ENCODE measurements at places on chromosomes 11 and 22. TPM values are rescaled to one million over a fixed set of nuclear protein-coding genes. Genes with fewer than 3 reads are reported as not detected.

DNA sequence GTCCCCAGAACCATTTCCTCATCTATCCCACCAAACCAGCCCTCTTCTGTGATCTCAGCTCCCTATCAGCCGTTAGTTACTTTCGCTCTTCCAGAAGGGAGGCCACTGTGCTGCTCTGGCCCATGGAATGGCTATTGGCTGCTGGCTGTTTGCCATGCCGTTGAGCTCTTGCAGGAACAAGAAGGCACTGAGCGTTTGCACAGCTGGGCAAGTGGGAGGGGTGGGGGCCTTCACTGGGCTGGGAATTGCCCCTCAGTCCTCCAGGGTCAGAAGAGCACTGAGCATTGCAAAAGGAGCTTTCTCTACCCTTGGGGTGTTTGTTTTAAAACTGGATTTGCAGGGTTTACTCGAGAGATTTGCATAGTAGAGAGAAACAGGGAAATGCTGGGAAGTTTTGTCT lies 129.0 kb upstream of the PARVA start:
- no peak for DNase-seq

- no peak for DNase-seq
These were observed 279.7 kb downstream of the CADM1 start for GRCh38 chr11:115224551-115224950.

GRCh38 chr11:115765803-115766239 lies 261.6 kb upstream of the CADM1 start:
- no peak for DNase-seq

DNA sequence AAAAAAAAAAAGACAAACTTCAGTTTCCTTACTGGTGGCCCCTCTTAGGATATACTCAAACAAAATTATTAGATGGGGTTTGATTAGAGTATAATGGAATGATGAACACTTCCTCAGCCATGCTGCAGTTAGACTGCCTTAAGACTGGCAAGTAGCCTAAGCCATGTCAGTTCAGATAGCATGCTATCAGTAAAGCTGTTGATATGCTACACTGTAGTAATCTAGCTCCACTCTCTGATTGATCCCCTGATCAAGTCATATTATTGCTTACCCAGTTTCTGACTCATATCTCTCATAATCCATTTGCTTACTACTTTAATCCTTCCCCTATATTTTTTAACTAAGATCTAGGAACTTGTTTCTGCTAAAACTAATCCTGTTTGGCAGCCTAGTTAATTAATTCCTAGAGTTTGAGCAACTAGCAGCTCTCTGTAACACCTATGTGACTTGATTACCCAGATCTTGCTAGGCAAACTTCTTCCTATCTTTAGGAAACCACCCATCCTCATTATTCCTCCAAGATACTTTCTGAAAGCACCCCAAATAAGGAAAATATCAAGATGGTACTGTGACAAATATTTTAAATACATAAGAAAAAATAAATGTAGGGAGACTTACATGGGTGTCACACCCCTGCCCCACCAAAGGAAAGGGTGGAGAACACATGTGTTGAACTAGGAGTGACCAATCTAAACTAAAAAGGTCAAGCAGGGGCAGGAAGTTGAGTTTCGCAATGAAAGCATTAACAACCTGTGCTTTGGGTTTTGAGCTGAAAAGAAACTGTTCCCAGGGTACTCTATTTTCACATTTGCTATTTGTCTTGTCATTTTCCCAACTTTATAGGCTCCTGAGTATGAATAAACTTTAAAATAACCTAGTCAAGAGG lies 43.2 kb downstream of the PIK3C2A start:
- DNase-seq = no peak

DNA sequence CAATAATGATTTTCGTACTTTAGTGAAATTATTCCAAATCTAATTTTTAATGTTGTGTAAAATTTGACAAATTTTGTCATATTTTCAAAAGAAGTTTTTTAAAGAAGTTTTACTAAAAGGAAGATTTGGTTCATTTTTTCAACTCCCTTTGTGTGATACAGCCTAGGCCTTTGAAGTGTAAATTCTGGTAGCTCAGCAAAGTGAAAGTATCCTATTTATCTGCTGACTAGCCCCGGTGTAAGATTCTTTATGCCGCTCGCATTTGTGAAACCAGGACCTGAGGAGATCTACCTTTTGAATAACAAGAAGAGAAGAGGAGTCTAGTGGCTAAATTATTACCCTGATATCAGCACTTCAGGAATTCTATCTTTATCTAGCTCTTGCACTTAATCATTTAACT lies 177.4 kb downstream of the JRKL start:
- DNase-seq = no peak

DNA sequence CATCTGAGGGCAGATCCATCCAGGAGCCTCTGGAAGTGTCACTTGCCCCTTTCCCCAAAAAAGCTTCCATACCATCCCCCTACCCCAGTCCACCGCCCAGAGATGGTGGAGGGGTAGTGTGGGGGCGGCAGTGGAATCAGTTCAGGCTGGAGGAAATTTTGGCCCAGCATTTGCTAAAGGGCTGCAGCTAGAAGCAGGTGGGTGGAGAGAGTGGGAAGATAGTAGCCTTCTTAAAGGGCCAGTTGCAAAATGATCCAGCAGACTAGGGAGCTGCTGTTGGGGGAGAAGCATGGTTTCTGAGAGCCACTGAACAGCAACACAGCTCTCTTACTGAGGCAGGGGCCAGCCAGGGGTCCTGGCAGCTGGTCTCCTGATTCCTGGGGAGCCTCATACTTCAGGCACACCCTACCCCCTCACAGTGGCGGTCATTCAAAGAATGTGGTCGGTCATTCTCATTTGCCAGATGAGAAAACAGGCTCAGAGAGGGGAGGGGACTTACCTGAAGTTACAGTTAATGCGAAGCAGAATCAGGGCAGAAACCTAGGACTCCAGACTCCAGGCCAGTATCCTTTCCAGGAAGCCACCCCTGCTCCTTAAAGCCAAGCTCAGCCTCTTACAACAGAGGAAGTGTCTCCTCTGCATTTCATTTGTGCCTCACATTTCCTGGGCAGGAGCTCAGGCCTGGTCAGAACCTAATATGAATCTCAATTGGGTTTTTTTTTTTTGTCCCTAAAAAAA lies 5.4 kb downstream of the SEC14L2 start:
- no peak for DNase-seq

- no peak for DNase-seq
These were observed 1.5 kb downstream of the LMF2 start for GRCh38 chr22:50505776-50506610.

- DNase-seq = no peak
These were observed 742 bp upstream of the BBOX1 start for GRCh38 chr11:27039873-27040272.

DNA sequence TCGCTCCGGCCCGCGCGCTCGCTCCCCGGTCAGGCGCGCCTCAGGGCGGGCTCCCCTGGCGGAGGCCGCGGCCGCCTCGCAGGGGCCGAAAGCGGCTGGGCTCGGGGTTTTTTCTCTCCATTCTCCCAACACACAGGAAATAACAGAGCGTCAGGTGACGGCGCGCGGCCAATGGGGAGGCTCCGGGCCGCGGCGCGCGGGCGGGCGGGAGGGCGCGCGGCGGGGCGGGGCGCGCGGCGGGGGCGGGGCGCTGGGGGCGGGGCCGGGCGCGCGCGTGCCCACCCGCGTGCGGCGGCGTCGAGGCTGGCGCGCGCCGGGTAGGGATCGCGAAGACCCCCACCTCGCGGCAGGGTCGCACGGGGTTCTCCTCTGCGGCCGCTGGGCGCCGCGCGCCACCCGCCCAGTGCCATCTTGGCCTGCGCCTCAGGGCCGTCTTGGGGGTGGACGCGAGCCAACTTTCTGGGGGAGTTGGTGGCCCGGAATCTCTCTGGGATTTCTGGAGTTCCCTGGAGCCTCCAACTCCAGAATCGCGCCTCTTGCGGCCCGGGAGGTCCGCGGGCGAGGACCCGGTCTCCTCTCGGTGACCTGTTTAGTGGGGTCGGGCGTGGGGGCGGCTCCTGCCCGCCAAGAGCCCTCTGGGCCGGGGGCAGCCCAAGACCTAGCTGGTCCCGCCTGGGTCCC lies at the start of gene TCF20:
Gene TCF20 (minus strand): TSS at position 144 of the 681 bp plus-strand sequence. CDS start 55,348 bp downstream, outside the sequence.
- DNase-seq = peak; percentile 78

GRCh38 chr11:35403765-35404387 lies 15.5 kb downstream of the SLC1A2 start:
- DNase-seq = no peak

GRCh38 chr11:117818041-117818873 lies 6.3 kb downstream of the FXYD2 start:
- peak; percentile 83 for DNase-seq

GRCh38 chr11:1589996-1590395 lies 4.9 kb upstream of the KRTAP5-1 start:
- DNase-seq = no peak

DNA sequence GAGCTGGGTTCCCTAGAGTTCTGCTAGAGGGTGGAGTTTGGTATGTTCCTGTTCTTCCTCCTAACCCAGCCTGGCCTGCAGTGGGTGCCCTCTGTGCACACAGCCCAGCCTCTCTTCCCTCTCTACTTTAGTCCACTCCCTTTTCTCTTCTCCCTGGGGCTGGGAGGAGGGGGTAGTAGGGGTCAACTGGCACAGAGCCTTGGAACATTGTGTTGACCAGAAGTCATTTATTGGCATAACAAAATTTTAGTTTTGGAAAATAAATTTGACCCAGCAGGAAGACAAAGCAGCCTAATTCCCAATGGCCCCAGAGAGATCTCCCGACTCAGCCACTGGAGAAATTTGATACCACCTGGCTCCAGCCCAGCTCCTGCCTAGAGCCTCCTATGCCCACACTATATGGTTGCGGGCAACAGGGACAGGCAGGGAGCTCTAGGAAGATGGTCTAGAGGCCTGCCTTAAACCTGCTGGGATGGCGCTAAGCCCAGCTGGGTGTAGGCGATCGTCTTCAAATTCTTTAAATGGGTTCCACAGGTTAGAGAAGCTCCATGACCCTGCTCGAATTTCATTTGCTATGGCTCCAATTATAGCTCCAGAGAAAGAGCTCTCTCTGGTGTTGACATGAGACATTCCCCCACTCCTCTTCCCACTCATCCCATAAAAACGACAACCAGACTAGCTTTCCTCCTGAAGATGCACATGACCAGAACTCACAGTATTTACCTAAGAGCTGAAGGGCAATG lies 9.9 kb downstream of the PCSK7 start:
- DNase-seq = no peak

DNA sequence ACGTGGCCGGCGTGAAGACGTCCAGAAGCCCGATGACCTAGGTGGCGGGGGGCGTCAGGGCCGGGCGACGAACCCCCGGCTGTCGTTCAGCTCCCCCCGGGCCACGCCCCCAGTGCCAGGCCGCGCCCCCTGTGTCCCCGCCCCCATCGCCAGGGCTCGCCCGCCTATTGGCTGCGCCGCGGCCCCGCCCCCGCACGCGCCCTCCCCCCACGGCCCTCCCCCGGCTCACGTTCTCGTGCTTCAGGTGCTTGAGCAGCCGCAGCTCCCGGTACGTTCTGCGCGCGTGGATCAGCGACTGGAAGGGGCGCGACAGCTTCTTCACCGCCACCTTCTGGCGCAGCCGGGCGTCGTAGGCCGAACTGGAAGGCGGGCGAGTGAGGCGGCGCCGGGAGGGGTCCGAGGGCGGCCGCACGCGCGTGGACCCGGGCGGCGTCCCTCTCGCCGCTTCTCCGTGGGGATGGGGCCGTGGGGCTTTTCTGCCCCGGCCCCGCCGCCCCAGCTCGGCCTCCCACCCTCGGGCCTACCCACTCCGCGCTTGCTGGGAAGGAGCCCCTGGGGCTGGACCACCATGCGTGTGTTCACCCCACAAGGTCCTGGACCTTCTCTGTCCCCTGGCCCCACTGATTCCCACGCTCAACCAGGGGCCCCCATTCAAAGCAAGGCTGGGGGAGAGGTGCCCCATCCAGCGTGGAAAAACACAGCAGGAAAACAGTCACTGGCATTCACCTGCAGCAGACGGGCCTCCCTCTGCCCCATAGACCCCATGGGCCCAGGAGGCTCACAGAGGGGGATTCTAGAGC lies 2.4 kb downstream of the MAPK11 start:
- DNase-seq = peak; percentile 69

DNA sequence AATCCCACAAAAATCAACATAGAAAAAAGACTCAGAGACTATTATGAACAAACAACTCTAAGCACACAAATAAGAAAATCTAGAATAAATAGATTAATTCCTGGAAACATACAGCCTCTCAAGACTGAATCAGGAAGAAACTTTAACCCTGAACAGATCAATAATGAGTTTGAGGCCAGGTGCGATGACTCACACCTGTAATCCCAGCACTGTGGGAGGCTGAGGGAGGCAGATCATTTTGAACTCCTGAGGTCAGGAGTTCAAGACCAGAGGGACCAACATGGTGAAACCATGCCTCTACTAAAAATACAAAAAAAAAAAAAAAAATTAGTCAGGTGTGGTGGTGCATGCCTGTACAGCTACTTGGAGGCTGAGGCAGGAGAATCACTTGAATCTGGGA lies 499.5 kb upstream of the LUZP2 start:
- DNase-seq = no peak

DNA sequence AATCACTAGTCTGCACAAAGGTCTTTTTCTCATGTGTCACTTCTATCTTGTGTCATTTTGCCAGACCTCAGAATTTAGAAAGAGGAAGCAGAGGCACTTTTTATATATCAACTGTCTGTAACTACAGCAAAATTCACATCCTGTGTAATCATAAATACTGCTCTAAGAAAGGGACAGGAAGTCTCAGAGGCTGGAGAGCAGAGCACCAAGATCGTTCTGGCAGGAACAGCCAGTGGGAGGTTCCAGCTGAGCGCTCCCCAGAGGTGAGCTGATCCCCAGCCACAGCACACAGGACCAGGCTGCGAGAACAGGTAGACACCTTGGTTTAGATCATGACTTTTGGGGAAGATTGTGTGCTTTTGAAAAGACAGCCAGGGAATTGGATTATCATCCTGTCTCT lies at the start of gene MS4A7:
Gene MS4A7 (plus strand): TSS at position 179 of the 400 bp plus-strand sequence. CDS start 4,610 bp downstream, outside the sequence.
- DNase-seq = no peak

- DNase-seq = no peak
These were observed 33.1 kb downstream of the GNAZ start for GRCh38 chr22:23103199-23103954.

GRCh38 chr11:110858547-110858921 lies 146.3 kb upstream of the ARHGAP20 start:
- DNase-seq = no peak

GRCh38 chr11:59284773-59285129 lies 72.0 kb upstream of the MPEG1 start:
- DNase-seq = no peak

The FXYD6 gene
- total RNA-seq = not detected

The CRYBB3 gene
- total RNA-seq = not detected

The OR8D1 gene
- total RNA-seq = not detected

The PYGM gene
- 0.87 TPM for total RNA-seq

The KIRREL3 gene
- total RNA-seq = not detected

The CD6 gene
- 227 TPM for total RNA-seq

The P2RY6 gene
- not detected for total RNA-seq

The PSMC3 gene
- 126 TPM for total RNA-seq

The FOSL1 gene
- 7.4 TPM for total RNA-seq

The C11orf87 gene
- total RNA-seq = not detected

The SPECC1L gene
- total RNA-seq = 32.7 TPM

The PRODH gene
- 0.45 TPM for total RNA-seq

The LIF gene
- total RNA-seq = 522 TPM
